ENCODE measurements at places on chromosomes 12 and 14.

- DNase-seq: no peak
Measured at GRCh38 chr12:130846369-130846768, 7.3 kb upstream of the STX2 start.

DNA sequence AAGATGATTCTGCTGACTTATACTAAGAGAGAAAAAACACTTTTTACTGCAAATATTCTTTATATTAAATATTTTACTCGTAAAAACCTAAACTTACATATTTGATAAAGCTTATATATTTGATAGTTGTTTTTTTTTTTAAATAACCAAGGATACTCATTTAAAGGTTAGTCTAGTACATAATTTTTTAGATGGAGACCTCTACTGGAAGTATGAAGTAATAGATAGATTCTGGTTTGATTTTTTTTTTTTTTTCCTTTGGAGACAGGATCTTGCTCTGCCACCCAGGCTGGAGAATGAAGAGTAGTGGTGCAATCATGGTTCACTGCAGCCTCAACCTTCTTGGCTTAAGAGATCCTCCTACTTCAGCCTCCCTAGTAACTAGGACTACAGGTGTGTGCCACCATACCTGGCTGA is 16.4 kb downstream of the ARID2 start:
- DNase-seq: no peak

DNA sequence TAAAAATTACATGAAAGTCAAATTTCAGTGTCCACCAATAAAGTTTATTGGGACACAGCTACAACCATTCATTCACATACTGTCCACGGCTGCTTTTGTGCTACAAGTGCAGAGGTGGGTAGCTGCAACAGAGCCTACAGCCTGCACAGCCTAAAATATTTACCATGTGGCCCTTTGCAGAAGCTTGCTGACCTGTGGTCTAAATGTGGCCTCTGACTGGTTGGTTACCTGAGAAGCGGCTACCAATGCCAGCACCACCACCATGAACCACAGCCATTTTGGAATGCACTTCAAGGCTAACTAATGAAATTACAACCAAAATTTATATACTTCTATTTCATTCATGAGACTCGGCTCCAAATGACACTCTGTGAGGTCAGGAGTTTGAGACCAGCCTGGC is 58.6 kb downstream of the NT5DC3 start:
- no peak for DNase-seq

DNA sequence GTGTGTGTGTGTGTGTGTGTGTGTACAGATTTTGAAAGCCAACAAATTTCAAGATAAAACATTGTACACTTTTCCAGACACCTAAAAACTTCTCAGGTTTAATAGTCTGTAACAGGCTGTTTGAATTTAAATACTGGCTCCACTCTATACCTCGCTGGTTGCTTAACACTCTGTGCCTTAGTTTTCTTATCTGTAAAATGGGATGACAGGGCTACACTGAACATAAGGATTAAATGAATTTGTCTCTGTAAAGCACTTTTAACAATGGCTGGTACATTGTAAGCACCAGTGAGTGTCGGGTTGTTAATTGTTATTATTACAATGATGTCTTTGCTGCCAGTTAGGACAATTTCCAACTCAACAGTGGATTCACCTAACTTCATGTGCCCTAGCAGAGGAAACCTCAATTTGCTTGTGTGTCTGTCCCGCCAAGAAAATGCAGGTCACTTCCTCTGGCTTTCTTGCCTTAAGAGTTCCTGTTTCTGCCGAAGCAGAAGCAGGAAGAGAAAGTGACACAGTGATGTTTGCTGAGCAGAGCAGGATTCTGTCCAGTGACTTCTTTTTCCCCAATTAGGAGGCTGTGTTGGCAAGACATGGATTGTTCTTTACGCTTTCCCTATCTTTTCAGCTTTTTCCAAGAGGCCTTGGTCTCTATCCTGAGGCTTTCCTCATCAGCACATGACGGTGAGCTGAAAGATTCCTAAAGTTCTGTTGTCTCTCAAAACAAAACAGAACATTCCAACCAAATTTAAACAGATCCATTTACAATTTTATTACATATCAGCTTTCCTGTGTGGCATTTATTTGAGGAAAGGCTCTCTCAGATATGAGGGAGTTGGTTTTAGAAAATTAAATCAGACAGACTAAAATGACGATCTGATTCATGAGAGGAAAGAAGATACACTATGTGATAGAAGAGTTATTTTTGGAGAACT is 154.1 kb upstream of the ATP2B1 start:
- no peak for DNase-seq

- DNase-seq: no peak
Measured at GRCh38 chr12:93968536-93969285, 179.7 kb upstream of the PLXNC1 start.

- DNase-seq: no peak
Measured at GRCh38 chr12:83224012-83224411, 537.3 kb downstream of the TMTC2 start.

DNA sequence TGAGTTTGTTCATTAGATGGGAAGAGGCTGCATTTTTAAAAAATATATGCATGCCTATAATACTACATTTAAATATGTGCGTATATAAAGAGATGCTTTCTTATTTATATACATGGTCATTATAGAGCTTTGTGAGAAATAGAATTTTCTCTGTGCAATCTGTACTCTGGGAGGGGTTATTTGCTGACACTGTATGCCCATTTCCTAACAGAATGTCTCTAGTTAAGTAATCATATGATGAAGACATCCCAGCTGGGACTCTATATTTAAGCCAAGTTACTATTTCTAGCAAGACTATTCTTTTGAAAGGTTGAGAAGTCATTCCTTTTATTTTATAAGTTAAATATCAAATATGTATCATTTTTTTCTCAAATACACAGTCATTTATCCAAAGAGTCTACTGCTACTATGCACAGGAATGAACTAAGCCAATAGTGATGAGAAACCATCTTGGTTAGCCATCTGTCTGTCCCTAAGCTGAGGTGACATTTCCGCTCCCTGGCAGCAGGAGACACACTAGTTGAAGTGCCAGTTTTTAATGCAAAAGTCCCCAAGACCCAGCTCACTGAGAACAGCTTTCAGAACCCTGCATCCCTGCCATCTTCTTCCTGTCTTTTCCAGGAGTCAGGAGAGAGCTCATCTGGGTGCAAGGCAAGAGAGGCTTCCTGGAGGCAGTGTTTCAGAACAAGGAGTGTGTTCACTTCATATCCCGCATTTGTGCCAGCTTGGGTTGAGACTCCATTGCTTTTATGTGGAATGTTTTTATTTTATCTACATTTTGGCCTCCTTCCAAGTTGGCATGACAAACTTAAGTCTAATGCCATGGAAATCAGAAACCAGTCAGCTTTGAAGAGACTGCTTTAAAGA is 69.5 kb downstream of the TMEM132C start:
- DNase-seq: no peak

- DNase-seq: no peak
Measured at GRCh38 chr12:100447381-100447780, 26.3 kb upstream of the NR1H4 start.

DNA sequence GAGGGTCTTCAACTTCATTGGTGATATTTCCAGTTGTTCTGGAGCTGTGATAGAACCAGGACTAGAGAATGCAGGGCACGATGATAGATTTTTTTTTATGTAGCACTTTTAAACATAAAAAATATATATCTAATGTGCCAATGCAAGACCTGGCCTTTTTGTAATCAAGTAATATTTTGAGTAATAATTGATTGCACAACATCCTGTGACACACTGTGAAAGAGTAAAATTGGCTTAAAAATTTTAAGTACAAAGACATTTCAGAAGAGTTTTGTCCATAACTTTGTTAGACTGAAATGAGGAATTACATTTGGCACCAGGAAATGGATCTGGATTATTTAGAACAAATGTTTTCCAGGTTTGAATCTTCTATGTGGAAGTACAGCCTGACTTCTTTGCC is 22.1 kb downstream of the PRKCH start:
- DNase-seq: no peak

GRCh38 chr14:100503251-100503650 is 84.0 kb downstream of the BEGAIN start:
- DNase-seq: no peak

DNA sequence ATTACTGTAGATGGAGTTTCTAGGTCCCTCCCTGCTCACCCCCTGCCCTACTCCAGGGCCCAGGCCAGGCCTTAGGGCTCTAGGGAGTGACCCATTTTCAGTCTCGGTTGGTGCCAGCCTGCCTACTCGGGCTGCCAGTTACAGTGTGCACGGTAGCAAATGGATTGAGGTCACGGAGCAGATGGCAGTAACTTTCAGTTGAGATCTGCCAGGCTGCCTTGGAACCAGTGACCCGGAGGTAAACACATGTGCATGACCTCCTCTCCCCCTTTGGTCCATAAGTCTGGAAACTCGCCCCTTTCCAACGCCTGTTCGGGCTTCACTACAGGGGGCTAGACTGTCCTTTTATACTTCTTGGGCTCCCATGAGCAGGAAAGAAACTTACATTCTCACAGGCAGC is 139.7 kb upstream of the TBX3 start:
- no peak for DNase-seq

- DNase-seq: no peak
Measured at GRCh38 chr12:117040496-117040895, 58.7 kb downstream of the TESC start.

DNA sequence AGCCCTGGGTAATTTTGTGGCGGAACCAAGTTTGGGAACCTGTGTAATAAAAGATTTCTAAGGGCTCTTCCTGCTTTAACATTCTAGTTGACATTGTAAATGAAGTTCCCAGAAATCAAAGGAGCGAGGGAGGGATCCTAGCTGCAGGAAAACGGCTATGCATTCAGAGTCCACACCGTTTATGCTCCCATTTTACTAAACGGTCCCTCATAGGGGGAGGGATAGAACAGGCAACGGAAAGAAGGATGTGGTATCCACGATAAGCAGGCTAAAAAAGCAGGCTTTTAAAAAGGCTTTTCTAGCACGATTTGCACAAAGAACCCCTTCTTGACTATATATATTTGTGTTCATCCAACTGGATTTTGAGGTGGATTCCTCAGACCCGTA is 559 bp downstream of the SYNJ2BP start:
- no peak for DNase-seq

- peak; percentile 48 for DNase-seq
Measured at GRCh38 chr12:92466391-92467305, 236.1 kb upstream of the PLEKHG7 start.

- no peak for DNase-seq
Measured at GRCh38 chr14:104094709-104095425, 9.4 kb downstream of the ASPG start.

DNA sequence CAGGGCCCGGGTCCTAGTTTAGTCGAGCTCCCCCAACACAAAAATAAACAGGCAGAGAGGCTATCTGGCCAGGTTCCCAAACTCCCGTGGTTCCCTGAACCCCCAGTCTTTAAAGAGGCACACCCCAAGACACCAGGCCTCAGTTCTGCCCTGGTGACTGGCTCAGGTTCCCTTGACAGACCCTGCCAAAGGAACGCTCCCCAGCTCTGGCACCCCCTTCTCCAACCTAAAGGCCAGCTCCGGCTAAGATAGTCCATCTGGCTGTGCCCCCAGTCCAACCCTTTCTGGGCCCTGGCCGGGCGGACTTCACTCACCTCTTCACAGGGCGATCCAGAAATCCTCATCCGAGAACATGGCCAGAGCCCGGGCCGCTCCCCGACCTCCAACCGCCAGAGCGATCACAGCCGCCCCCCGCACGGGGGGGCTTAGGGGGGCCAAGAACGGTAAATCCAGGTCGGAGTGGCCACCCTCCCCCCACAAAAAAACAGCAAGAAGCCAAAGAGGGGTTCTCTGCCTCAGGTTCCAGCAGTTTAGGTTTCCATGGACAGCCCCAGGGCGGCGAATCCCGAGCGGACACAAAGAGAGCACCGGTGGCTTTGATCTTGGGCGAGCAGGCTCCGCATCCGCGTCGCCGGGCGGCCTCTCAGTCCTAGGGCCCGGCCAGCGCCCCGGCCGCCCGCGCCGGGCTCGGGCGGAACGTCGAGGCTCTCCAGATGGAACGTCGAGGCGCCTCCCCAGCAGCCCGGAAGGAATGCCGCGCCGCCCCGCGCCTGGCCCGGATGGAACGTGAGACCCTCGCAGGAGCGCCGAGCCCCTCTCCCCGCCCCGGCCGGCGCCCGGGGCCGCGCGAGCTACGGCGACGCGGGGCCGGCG is 1.1 kb downstream of the KMT2D start:
- DNase-seq: no peak

GRCh38 chr12:52217223-52217622 is 15.8 kb upstream of the KRT7 start:
- DNase-seq: no peak

DNA sequence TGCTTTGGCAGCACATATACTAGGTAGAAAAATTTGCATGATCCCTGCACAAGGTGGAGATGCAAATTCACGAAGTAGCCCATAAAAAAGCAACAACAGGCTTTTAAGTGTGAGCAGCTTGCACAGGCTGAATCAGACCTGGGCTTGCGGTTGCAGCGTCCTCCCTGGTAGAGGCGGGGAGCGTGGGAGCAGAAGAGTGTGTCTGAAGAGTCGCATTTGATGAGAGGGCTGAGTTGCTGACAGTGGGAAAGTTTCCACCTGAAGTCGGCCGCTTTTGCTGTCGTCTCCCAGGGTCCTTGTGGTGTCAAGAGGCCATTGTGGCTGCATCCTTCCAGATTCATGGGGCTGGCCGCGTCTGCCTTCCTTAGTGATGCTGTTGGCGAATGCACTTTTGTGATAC is 6.2 kb downstream of the AACS start:
- DNase-seq: no peak

- no peak for DNase-seq
Measured at GRCh38 chr14:58823312-58823711, 185.6 kb downstream of the DACT1 start.

DNA sequence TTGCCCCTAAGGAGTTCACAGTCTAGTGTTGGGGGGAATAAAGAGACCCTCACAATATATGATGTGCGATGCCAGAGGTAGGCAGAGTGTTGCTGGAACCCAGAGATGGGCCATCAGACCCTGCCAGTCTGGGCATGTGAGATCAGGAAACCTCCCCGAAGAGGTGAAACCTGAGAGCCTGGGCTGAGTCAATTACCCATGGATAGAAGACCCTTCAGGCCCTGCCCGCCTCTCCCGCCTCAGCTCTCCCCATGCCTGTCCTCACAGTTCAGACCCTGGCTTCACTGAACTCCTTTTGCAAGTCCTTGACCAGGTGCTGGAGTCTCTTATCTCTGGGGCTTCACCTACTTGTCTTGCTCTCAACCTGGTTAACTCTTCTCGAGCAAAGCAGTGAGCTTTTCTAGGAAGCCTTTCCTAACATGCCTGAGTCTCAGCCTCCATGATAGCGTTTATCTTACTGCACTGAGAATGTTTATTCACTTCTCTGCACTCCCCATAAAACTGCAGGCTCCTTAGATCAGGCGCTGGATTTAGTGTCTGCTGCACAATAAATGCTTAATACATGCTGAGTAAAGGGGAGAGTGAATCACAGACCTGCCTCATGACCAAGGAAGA is 19.6 kb downstream of the ALDH1L2 start:
- DNase-seq: no peak

DNA sequence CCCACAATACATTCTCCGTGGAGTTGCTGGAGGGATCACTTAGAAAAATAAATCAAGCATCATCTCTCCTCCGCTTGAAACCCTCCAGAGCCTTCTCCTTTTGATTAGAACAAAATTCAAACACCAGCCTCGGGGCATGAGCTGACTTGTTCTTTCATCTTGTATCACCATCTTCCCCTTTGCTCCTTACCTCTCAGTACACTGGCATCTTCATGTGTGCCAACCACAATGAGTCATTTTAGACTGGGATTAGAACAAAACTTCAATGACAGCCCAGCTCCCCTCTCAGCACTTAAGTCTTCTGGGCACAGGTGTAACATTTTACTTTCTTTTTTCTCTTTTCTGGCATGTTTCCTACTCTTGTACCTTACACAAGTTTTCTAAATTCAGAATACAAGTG is 1159.2 kb upstream of the TMEM132C start:
- no peak for DNase-seq

GRCh38 chr14:89750908-89751392 is 203.6 kb downstream of the EFCAB11 start:
- no peak for DNase-seq

Measured in retinal pigment epithelial cell (primary cell).